ENCODE measurements at places on chromosomes 6 and 20.
A peak's percentile ranks its signal among the peaks of the same experiment; 100 is the strongest.

- no peaks in the 10 kb centered on the region for H3K4me1 ChIP-seq
- H3K4me3 ChIP-seq: peak overlapping the region; percentile 22
- no peaks in the 10 kb centered on the region for H3K27me3 ChIP-seq
- H3K36me3 ChIP-seq: no peaks in the 10 kb centered on the region
- peak overlapping the region; percentile 66 for H3K27ac ChIP-seq
Observed at GRCh38 chr6:30102414-30102969, 10.4 kb downstream of the TRIM31 start.

DNA sequence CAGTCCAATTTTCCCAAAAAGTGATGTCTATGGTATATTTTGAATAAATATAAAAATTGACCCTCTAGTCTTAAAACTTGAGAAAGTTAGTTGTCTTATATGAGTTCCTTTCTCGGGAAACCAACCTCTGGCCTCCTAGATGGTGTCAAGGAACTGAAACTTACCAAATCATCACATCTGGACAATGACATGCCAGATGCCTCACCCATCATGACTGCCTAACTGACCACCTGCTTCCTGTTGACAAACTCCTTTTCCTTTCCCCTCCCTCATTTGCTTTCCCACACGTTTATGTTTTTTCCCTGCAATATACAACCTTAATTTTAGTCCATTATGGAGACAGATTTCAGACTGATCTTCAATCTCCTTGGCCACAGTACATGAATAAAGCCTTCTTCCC lies 731.0 kb downstream of the EPHA7 start:
- H3K4me3 ChIP-seq: no peak overlapping the region
- no peaks in the 10 kb centered on the region for H3K4me1 ChIP-seq
- DNase-seq: no peak
- H3K27me3 ChIP-seq: no peaks in the 10 kb centered on the region

DNA sequence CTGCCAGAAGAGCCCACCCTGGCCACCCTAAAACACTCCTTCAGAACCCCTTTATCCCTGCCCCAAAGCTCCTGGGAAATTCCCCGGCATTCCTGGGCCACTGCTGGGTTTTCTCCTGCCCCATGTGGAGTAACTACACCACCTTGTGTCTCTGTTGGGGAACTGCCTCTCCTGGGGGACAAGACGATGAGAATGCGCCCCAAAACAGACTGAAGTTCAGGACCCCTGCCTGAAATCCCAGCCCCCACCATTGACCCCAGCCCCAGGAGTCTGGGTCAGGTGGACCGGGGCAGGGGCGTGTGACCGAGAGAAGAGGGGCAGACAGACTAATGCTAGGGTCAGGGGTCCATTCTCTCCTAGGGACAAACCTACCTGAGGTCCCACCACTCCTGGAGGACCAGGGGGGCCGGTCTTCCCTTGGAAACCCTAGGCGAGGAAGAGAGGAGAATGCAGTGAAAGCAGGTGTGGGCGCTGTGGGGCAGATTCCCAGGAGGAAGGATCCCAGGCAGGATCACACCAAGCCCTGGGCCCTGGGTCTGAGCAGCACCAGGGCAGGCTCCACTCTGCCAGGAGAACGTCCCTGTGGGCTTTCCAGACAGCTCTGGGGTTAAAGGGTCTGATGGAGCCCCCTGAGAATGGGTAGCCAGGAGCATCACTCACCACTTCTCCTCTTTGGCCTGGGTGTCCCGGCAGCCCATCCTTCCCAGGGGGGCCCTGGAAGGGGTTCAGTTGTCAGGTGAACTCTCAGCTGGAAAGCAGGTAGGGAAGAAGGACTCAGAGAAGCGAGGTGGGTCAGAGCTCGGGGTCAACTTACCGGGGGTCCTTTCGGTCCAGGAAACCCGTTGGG lies 19.4 kb downstream of the COL11A2 start:
- H3K27me3 ChIP-seq: no peaks in the 10 kb centered on the region
- no peaks in the 10 kb centered on the region for H3K4me1 ChIP-seq
- DNase-seq: no peak
- H3K4me3 ChIP-seq: no peak overlapping the region
- no peak overlapping the region for H3K27ac ChIP-seq

GRCh38 chr6:154403788-154404187 lies 47.2 kb upstream of the IPCEF1 start:
- H3K4me3 ChIP-seq: no peak overlapping the region
- no peak for DNase-seq
- peaks cover 21% of the 10 kb centered on the region for H3K4me1 ChIP-seq
- H3K27ac ChIP-seq: peak overlapping the region; percentile 79
- no peaks in the 10 kb centered on the region for H3K27me3 ChIP-seq

DNA sequence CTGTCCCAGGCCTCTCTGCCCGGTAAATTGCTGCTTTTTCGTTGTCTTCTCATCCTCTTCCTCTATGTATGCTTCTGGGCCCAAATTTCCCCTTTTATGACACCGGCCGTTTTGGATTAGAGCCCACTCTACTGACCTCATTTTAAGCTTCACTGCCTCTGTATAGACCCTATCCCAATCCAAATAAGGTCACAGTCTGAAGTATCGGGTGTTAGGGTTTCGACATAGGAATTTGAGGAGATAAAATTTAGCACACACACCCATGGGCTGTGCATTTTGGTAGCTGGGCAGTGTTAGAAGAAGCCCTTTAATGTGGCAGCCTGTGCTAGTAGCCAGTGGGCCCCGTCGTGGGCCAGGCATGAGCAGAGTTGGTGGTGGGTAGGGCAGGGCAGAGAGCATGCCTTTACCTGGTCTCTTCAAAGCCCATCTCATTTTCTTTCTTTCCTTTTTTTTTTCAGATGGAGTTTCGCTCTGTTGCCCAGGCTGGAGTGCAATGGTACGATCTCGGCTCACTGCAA lies 27.9 kb upstream of the EZR start:
- no peak overlapping the region for H3K4me3 ChIP-seq
- no peaks in the 10 kb centered on the region for H3K36me3 ChIP-seq
- no peaks in the 10 kb centered on the region for H3K27me3 ChIP-seq
- DNase-seq: no peak
- H3K27ac ChIP-seq: no peak overlapping the region

DNA sequence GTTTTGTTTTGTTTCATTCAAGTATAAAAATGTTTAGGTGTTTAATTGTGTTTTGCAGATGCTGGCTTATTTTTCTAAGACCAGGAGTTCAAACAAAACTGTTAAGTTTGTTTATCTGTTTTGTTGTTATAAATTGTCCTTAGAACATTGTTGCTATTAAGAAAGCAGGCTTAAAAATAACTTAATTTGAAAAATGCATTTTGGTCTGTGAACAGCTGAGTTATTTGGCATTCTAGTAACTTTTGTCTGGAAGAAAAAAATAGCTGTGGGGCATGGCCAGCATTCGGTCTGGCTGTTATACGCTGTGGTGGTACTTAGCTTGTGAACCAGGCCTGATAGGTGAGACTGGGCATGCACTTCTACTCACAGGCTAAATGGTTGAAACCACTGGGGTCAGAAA lies 37.8 kb downstream of the SLX4IP start:
- no peak overlapping the region for H3K27ac ChIP-seq
- no peak for DNase-seq
- no peaks in the 10 kb centered on the region for H3K36me3 ChIP-seq
- peaks cover 41% of the 10 kb centered on the region for H3K4me1 ChIP-seq
- H3K27me3 ChIP-seq: no peaks in the 10 kb centered on the region

Data from tibial nerve (tissue), 4 donors.